ENCODE measurements at places on chromosomes 4 and X.

DNA sequence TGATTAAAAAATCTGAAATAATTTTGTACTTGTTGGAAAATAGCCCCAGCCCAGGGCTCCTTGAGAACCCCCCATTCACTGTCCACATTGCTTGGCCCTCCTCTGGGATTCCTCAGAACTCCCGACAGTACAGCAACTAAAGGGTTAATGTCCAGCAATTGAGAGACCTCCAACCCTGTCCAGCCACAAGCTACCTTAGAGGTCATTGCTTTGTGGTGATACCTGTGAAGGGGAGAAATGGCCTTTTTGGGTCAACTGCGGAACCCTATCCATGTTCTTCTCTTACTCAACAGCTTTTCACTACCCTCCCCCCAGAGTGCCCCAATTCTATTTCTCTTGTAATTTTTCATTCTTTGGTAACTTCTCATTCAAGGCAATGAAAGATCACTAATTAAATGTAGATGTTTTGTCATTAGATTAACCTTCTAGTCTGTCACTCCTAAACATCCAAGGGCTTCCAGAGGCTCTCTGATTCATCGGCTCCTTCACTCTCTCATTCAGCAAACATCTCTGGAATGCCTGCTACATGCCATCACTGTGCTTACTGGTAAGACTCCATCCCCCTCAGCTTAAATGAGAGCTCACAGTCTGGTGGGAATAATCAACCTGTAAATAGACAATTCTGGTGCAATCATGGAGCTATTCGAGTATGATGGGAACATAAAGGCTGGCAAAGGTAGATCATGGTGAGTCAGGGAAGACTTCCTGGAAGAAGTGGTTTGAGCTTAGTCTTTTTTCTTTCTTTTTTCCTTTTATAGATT is 241.4 kb upstream of the PGRMC2 start:
- DNase-seq, result no peak

GRCh38 chrX:48578661-48579128 is 4.4 kb downstream of the RBM3 start:
- DNase-seq, result no peak

DNA sequence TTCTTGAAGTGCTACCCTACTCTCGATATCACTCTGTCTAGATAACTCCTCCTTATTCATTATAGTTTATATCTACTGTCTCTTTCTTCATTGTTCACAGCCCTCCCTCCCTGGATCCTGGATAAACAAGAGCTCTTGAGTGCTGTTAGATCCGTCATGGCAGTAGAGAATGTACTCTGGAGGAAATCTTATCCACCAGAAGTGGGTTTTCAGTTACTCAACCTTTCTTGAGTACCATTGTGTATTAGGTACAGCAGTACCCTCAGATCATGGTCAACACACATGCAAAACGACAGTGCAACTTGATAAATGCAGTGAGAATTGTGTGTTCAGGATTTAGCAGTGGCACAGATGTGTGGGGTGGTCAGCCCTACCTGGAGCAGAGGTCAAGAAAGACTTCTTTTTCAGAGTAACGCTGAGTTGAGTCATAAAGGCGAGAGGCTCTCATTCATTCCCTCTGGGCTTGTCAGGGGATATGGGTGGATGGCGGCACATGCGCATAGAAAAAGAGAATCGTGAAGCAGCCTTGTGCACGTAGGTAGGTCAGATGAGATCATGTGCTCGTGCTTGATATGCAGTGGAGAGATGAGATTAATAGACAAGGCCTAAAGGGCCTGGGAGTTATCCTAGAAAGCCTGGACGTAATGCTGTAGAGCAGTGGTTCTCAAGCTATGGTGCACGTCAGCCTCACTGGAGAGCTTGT is 89.5 kb downstream of the SNX25 start:
- no peak for DNase-seq

DNA sequence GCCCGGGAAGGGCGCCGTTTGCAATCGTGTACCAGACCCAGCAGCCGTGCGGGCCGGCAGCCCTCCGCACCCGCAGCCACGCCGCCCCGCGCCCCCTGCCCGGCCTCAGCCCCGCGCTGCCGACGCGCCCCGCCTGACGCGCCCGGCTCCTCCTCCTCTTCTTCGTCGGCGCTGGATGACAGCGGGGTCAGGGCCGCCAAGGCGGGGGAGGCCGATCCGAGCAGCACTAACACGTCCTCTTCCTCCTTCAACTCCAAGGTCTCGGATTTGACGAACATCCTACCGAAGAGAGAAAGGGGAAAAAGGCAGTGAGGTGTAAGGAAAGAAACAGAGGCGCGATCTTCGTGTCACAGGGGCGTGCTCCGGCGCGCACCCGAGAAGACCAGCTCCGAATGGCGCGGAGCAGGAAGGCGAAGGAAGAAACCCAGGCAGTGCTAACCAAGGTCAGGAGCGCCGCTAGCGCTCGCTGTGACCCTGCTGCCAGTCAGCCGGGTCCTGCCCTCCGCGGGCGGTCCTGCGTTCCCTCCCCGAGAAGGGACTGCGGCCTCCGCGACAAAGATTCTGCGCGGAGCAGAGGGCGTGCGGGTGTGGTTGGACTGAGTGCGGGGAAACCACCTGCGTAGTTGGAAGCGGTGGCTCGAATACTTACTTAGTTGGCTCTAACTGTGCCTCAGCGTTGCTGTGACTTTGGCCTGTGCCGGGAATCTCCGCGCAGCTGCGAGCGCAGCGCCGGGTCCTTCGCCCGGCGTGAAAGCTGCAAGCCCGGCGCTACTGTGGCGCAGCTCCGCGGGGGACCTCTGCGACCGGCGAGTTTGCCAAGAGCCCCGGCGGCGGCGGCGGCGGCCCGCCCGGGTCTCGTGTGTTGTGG is 548 bp downstream of the NEUROG2 start:
- DNase-seq, result no peak

DNA sequence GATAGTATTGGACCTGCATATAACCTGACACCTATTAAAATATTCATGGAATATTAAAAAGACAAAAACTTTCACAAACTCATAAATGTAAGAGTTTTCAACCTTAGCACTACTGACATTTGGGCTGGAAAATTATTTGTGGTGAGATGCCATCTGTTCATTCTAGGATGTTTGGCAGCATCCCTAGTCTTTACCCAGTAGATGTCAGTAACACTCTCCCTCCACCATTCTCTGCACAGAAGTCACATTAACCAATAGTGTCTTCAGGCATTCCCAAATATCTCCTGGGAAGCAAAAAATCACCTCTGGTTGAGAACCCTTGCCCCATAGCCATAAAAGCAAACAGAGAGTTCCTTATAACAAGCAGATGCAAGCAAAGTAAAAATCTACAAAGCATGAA is 41.4 kb upstream of the NDST4 start:
- DNase-seq, result no peak

DNA sequence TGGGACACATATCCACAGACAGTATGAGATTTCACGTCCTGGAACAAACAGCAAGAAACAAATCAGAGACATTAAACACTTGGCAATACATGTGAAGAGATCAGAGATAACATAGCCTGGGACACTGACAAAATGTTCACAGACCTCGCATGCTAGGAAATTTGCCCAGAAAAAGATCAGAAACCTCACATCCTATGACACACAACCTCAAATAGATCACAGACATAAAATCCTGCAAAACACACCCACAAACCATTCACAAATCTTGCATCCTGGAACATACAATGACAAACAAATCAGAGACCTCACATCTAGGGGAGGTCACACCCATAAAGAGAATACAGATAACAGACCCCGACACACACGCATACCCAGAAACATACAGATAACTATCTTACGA is 18.0 kb downstream of the SUV39H1 start:
- DNase-seq, result no peak

DNA sequence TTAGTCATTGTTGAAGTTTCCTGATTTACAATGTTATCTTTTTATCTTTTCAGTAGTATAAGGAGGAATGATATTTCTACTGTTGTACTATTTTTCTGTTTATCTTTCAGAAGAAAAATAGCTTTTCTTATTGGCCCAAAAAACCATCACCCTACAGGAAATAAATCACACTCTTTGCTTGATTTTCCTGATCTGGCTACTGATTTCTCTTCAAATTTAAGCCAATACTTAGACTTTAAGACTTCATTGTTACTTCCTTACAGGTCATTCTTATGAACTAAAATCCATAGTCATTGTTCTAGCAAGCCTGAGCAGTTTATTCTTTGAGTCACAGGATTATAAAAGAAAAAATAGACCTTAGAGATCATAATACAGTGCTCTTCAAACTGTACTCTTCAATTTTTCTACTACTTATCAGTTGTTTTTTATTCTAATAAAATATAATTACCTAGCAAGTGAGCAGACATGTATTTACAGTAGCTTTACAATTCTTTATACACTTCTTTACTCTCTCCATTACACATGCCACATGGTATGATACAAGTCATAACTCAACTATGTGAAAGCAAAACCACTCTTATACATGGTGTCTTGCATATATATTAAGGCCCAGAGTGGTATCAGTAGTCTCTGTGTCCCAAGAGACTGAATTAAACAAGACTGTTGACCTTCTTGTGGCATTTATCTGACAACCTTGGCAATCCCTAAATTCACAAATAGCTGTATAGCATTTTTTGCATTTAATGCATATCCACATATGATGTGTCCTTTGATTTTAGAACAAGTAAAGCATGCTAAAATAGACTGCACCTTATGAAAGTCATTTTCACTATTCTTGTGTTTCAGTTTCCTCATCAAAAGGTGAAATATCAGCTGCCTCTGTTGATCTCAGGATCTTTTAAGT is 47.9 kb downstream of the TET2 start:
- no peak for DNase-seq

DNA sequence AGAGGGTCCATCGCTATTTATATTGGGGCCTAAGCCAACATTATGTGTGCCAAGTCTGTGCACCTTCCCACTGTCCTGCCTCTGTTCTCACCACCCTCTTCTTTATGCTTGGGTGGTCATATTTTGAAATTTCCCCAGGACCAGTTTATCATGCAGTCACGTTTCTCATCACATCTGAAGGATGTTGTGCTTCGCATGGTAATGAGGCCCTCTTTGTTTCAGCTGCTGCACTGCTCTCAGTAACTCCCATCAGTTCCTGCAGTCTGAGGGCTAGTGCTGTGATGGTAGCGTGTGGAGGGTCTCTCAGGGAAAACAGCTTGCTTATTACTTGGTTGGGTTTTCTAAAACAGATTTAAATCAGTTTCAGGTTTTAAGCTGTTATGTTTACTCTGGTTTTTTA is 288.0 kb downstream of the AFF2 start:
- no peak for DNase-seq

GRCh38 chr4:71237641-71238040 is 101.2 kb upstream of the SLC4A4 start:
- DNase-seq, result no peak

- no peak for DNase-seq
Observed at GRCh38 chrX:10884246-10884645, 226.9 kb upstream of the HCCS start.

DNA sequence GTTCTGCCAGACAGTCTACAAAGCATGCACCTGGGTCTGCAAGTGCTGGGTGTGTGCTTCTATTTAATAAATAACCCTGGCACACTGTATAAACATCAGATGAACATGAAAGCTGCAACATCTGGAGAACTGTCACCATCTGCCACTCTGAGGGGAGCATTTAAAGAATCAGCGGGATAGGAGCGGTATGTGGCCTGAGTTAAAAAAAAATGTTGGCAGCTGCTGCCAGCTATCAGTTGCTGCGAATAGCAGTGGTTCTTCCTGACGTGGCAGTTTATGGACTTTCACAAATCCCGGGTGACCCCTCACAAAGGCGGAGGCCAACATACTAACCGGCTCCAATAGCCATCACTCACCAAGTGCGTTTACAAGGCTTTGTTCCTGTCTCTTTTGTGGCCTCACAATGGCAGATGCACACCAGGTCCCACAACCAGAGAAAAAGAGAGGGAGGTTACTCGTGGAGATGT is 95.1 kb downstream of the RASL11B start:
- DNase-seq, result no peak

GRCh38 chr4:133483600-133484246 is 334.6 kb downstream of the PCDH10 start:
- no peak for DNase-seq

- DNase-seq, result no peak
Observed at GRCh38 chr4:110989125-110989524, 366.2 kb upstream of the PITX2 start.

- no peak for DNase-seq
Observed at GRCh38 chrX:7946960-7947359, 19.7 kb upstream of the PNPLA4 start.

DNA sequence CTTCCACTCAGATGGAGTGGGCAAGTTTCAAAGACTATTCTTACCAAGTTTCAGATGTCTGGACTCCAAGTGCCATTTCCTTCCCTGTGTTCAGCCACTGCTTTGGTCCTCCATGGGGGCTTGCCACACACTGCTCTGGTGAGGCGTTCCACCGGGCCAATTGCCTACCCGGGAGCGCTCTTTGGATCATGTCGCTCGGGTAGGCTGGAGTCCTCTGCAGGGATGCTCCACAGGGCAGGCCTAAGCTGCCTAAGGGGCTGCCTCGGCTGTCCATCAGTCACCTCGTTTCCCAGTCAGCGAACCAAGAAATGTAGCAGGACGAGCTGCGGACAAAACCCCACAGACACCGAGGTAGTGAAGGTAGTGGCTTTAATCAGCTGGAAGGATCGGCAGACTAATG is 200.7 kb upstream of the KLF8 start:
- DNase-seq, result no peak

DNA sequence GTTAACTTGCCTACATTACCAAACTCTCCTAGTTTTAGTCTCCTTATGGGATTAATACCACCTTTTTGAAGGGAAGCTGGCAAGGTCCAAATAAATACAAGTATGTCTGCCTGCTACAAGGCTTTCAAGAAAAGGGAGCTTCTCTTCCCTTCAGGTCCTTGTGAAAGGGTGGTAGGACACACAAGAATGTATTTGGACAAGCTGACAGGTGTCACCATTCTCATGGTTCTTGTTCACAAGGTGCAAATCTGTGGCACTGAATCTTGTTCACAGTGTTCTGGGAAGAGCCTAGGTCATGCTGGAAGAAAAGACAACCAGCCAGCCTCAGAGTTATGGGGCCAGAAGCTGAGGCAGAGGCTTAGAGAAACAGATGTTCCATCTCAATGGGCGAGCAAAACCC is 41.9 kb downstream of the GPC3 start:
- no peak for DNase-seq

DNA sequence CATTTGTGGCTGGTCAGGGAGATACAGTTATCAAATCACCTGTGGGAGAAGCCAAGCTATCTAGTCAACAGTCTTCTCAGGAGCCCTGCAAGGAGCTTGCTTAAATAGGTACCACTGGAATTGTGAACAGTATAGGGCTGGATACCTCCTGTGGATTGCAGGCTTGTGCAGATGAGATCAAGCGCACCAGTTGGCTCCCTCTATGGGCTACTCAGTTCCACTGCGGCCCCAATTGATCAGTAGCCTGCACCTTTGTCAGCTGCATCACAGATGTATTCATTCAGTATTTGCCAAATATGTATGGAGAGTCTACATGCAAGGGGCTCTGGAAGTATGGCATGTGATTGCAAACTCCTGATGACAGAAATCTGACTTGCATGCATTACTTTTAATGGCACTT is 28.6 kb downstream of the TEX13A start:
- DNase-seq, result no peak

DNA sequence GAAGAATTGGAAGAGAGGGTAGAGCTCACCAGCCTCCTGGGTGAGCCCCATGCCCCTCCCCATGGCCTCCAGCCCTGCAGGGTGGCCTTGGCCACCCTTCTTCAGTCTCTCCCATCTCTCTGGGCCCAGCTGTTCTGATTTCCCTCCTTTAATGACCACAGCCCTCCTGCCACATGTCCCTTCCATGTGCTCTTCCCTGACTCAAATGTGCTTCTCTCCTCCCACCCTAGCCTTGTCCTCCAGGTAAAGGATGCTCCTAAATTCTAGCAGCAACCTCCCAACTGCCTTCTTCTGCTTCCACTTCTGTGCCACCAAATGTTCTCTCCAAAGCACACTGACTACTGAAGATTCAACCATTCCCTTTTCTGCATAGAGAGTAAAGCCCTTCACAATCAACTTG is 83.0 kb downstream of the ADRA2C start:
- no peak for DNase-seq

Measured in stimulated activated CD8-positive, alpha-beta memory T cell treated with anti-CD3 and anti-CD28 coated beads, Interleukin-15, amount 100 ng/mL, for 4 hours (primary cell).